ENCODE measurements at places on chromosomes 11 and 22. TPM values are rescaled to one million over a fixed set of nuclear protein-coding genes. Genes with fewer than 3 reads are reported as not detected.

Gene AP1B1
- 63.4 TPM for total RNA-seq

DNA sequence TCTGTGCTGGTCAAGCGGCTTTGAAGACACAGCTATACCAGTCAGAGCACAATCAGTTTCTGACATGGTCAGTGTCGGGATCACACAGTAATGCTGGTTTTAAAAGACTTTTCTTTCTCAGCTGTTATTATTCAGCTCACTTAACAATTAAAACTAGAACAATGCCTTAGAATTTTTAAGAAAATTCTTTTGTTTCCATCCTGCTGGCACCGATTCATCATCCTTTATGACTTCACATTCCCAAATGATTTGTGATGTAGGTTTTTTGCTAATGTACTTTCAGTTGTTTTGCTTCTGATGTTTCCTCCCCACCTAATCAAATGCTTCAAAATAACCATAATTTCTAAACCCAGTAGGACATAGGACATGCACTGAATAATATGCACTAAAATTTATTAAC, 34.5 kb upstream of the OLFML1 start:
- DNase-seq, result no peak

DNA sequence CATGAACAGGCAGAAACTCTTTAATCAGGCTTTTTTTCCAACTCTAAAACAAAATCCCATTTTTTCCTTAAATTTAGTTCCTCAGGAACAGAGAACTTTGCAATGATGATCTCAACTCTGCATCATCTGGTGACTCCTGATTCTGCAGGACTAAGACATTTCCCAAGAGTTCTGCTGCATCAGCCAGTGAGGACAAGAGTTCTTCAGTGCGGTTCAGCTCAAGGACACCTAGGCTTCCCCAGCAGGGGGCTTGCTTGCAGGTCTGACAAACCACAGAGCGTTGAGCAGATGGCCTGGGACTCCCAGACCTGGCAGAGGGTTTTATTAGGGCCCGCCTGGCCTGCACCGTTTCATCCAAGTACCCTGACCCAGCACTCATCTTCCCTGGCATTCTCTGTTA, 6.4 kb downstream of the CDCA5 start:
- DNase-seq, result no peak

- no peak for DNase-seq
Measured at GRCh38 chr11:34528072-34528471, 14.5 kb upstream of the ELF5 start.

DNA sequence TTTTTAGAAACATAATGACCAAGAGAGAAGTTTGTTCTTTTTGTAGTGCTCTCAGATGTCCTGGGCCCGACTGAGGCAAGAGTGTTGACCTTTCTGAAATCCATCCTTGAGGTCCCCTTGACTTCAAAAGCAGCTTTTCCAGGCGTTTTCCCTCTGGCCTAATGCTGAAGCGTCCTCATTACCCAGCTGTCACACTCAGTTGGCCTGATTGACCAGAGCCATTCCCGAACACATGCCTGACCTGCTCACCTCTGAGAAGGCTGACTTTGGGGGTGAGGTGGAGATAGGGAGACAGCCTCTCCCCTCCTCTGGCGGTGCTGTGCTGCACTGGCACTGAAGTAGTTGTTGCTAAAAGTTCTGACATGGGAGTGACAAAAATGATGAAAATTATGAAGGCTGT, 66.9 kb downstream of the ALX4 start:
- no peak for DNase-seq

- no peak for DNase-seq
Measured at GRCh38 chr22:40050258-40050657, 55.5 kb downstream of the FAM83F start.
